ENCODE measurements at places on chromosomes 2 and 18.

DNA sequence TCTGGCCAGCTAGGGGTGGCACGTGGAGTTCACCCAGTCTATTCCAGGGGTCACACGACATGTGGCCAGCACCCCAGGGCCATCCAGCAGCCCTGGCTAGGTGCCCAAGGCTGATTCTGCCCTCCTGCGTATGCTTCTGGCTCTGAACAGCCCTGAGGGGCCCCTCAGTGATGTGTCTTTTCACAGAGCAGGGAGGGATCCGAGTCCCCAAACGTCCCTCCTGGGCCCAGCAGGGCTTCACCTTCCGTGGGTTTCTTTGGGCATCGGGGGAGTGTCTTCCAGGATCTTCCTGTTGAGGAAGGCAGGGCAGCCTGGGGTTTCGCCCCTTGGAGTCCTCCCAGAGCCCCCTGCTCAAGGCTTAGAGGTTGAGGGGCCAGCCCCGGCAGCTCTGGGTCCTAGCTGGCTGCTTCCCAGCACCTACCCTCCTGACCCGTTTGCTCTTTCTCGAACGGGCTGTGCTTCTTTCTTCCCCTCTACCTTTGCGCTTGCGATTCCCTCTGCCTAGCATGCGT is 165.9 kb downstream of the DYSF start:
- DNase-seq: no peak

GRCh38 chr2:160227293-160227915 is 27.3 kb upstream of the ITGB6 start:
- DNase-seq: no peak

DNA sequence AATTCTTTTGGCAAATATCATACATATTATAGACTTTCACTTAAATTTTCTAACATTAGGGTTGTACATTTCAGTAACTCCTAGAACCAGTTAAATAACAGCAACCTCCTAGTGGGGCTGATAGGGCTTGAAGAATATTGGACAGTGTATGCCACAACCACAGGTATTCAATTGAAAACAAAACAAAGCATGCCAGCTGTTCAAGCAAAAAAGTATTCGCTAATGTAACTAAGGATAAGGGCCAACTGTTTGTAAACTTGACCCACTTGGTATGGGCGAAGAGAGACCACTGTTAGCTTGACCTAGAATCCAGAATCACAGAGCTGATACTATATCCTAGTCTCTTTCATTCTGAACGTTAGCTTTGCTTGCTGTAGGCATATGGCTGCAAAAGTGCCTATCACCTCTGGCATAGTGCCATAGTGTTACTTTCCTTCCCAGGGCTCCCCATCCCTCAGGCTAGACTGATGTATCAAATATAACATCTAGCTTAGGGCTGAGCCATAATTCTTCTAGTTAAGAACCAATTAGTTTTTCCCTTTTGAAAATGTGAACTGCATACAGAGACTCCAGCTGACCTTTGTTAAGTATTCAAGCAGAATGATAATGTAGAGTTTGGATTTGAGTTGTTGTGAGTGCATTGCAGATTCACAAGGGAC is 458.8 kb upstream of the NRXN1 start:
- DNase-seq: peak; percentile 85

GRCh38 chr18:46475390-46475752 is 181.6 kb downstream of the LOXHD1 start:
- DNase-seq: no peak

DNA sequence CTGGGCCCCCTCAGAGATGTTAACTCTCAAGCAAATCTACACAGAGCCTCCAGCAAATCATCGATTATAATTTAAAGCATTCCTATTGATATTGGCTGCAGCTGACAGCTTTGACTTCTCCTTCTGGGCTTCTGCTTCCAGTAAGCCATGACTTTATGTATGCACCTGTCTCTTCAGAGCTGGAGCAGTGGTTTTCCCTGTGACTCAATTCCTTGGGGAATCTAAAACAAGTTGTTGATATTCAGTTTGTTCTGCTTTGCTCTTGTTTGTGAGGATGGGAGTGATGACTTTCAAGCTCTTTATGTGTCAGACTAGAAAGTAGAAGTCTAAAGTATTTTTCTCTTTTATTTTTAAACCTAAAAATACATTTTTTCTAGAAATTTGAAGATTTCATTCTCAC is 45.1 kb upstream of the TNP1 start:
- no peak for DNase-seq

- no peak for DNase-seq
These were observed 275.0 kb downstream of the GBX2 start for GRCh38 chr2:235893129-235893698.

GRCh38 chr2:46434851-46435273 is 44.5 kb upstream of the TMEM247 start:
- no peak for DNase-seq

DNA sequence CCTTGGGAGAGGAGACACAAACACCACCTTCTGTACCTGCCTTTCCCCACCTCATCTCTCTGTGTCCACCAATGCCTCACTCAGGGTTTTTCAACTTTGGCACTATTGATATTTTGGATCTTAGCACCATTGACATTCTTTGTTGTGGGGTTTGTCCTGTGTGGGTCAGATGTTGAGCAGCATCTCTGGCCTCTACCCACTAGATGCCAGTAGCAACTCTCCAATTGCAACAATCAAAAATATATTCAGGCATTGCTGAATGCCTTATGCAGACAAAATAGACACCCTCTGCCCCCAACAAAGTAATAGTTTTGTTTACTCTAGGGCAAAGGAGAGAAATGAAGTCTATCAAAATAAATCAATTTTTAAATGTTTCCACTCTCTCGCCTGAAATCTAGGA is 1384.3 kb upstream of the NXPH2 start:
- DNase-seq: no peak

- no peak for DNase-seq
These were observed 85.1 kb upstream of the FOXI3 start for GRCh38 chr2:88537640-88538039.

DNA sequence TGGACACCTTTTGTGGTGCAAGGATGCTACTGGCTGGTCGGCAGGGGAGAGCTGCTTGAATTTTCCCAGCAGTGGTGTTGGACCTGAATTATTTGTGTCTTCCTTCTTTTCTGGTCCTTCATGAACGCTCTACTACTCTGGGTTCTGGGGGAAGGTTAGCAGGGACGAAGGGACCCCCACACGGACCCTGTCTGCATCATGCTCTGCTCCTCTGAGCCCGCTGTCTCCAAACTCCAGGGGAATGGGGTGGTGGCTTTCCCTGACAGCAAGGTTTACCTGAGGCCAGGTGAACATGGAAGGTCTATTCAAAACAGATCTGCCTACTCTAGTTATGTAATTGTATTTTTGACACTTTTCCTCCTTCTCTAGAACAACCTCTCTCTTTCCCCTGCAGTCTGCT is 168.5 kb upstream of the PXDN start:
- no peak for DNase-seq

- DNase-seq: no peak
These were observed 38.4 kb downstream of the GALNT1 start for GRCh38 chr18:35619941-35620340.

GRCh38 chr2:221675201-221675908 is 103.3 kb upstream of the EPHA4 start:
- DNase-seq: no peak

- DNase-seq: no peak
These were observed 3.6 kb downstream of the SCRN3 start for GRCh38 chr2:174399171-174399570.

- peak; percentile 63 for DNase-seq
These were observed 58.6 kb upstream of the LYPD6B start for GRCh38 chr2:148979919-148980277.

DNA sequence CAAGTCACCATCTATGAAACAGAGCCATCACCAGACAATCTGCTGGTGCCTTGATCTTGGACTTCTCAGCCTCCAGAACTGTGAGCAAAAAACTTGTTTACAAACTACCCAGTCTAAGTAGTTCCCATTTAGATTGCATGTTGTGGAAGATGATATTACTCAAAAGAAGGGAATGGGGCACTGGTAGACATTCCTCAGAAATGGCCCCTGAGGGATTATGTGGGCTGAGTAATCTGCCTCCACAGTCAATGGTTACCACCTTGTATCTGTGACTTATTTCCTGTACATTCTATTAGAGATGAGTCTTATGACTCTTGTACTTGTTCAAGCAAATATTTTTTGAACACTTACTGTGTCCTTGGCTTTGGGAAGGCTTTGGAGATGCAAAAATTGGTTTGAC is 160.4 kb downstream of the NUP35 start:
- DNase-seq: no peak

- DNase-seq: no peak
These were observed 73.3 kb downstream of the FMNL2 start for GRCh38 chr2:152408254-152408653.

DNA sequence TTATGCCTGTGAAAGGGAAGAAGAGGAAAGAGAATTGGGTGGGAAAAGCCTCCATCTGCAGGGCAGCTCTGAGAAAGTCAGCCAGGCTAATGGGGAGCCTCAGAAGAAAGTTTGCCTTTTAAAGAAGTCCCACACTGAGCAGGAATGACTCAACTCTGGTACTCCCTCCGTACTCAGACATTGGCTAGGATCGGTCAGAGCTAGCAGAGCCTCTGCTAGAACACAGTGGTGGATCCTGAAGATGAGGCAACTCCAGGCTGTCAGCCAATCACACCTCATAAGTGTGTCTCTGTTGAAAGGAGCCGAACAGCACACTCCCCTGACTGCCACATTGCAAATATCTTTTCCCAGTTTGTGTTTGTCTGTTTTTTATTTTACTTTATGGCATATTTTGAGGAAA is 96.9 kb downstream of the HNRNPLL start:
- DNase-seq: no peak

DNA sequence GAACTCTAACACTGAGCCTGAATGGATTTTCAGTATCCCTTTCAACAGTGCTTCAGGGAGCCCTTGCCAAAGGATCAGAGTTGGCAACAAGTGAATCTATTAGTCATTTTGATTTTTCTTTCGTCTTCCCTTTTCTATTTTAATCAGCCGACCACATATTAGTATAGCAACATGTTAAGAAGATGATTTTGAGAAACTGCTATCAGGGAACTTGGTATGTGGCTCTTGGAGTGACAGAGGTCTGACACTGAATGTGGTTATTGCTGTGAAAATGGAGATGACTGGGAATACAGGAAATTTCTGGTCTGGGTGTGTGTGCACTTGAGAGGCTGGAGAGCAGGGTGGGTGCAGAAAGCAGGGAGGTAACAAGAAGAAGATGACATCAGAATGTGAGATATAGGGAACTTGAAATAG is 28.7 kb upstream of the IL1RL1 start:
- no peak for DNase-seq

DNA sequence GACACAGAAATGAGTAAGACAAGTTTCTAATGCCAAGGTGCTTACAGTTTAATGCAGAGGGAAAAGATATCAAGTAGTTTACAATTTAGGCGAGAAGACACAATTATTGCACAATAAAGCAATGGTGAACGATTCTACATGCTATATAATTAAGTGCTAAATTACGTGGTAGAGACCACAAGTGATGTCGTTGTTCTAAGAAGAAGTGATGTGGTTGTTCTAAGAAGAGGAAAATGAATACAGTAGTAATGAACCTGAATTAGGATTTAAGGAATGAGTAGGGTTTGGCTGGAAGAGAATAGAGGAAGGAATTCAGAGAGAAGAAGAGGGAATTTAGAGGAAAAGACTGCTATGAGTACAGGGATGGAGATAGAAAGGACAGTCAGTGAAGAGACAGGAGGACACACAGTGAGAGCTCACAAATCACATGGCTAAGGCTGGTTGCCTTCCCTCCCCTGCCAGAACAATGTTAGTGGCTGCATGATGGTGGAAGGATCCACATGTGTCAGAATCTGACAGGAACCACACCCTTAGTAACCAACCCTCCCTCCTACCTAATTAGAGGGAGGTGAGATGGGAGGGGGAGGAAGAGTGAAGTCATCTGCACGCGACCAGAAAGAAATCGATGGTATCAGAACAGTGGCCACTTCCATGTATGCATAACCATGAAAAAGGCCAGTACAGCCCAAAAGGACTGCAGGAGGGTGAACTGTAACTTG is 44.7 kb downstream of the M1AP start:
- no peak for DNase-seq

DNA sequence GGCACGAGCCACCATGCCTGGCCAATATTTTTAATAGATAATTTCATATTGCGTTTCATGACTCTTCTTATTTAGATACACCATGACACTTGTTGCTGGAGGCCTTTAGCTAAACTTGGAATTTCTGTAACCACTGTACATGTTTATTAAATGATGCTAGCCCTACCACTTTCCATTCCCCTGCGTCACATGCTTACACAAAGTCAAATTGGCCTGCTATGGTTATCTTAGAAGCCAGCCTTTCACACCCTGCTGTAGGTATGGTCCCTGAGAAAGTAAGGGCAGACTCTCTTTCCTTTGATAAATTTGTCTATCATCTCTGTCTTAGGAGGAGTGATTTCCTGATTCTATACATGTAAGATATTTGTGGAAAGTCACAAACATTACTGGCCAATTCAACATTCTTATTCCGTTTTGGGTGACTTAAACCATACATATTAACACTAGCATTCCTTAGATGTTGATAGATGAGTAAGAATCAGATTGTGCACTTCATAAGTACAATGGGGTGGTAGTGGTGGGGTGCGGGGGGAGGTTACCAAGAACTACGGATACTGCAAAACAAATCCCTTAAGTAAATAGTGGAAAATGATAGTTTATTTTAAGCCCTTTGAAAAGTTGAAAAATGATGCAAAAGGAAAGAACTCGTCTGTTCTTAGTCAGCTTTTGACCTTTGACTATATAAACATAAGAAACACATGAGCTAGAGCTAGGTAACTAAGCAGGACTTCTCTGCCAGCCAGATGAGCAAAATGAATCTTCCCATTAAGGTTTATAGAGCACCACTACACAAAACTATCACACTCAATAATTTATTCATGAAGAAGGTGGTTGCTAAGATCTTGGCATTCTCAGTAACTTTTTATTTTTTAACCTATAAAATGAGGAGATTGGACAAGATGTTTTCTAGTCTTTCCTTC is 7.9 kb upstream of the NDUFV2 start:
- no peak for DNase-seq

GRCh38 chr18:62784338-62784965 is 69.1 kb downstream of the PHLPP1 start:
- peak; percentile 45 for DNase-seq

GRCh38 chr2:160394153-160394552 is 99.5 kb downstream of the RBMS1 start:
- DNase-seq: no peak

- DNase-seq: no peak
These were observed 12.7 kb downstream of the TTC39C start for GRCh38 chr18:24027156-24027827.

- no peak for DNase-seq
These were observed 4.5 kb downstream of the KLF11 start for GRCh38 chr2:10047616-10048500.
